ENCODE measurements at places on chromosomes 5 and 9. TPM values are rescaled to one million over a fixed set of nuclear protein-coding genes. Genes with fewer than 3 reads are reported as not detected.
A peak's percentile ranks its signal among the peaks of the same experiment; 100 is the strongest.

The WNT8A gene
- not detected for total RNA-seq

DNA sequence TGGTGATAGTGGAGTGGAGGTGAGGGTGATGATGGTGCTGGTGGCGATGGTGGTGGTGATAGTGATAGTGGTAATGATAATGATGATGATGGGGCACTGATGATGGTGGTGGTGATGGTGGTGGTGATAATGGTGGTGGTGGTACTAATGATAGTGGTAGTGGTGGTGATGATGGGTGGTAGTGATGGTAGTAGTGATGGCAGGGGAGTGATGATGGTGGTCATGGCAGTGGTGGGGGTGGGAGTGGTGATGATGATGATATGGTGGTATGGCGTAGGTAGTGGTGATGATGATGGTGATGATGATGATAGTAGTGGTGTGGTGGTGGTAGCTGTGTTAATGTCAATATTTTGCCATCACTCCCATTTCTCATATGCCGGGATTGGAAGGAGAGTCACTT is 44.5 kb upstream of the ORM1 start:
- no peaks in the 10 kb centered on the region for H3K36me3 ChIP-seq
- no peaks in the 10 kb centered on the region for H3K4me1 ChIP-seq
- no peak overlapping the region for H3K27ac ChIP-seq
- no peak overlapping the region for H3K4me3 ChIP-seq

The ACSL6 gene
- total RNA-seq, result 0.20 TPM

DNA sequence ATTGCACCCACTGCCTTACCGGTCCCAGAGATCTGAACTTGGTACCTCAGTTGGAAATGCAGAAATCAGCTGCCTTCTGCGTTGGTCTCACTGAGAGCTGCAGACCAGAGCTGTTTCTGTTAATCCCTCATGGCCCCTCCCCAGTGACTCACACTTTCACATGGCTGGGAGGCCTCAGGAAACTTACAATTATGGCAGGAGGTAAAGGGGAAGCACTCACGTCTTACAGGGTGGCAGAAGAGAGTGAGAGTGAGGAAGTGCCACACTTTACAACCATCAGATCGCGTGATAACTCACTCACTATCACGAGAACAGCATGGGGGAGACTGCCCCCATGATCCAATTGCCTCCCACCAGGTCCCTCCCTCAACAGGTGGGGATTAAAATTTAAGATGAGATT is 648.5 kb downstream of the MTRR start:
- DNase-seq, result no peak
- no peak overlapping the region for H3K27ac ChIP-seq
- H3K27me3 ChIP-seq, result no peaks in the 10 kb centered on the region
- H3K4me1 ChIP-seq, result no peaks in the 10 kb centered on the region
- H3K4me3 ChIP-seq, result no peak overlapping the region

DNA sequence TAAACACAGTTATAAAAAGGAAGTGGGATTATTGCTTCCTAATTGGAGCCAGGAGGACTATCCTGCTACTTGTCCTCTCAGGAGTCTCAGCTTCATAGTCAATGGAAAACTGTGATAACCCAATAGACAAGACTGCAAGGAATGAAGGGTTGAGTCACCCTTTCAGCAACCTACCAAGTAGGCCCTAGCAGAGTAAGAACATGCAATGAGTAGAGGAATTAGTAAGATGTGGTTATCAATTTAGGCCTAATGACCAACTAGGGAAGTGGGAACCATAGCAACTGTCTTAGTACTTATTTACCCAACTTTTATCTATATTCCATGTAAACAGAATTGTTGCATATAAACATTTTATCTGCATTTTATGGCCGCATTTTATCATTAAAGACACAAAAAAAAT is 310.1 kb downstream of the RFX3 start:
- H3K27me3 ChIP-seq, result peaks cover 2% of the 10 kb centered on the region
- H3K4me3 ChIP-seq, result no peak overlapping the region
- no peak for DNase-seq
- no peaks in the 10 kb centered on the region for H3K36me3 ChIP-seq
- no peak overlapping the region for H3K27ac ChIP-seq
- no peaks in the 10 kb centered on the region for H3K4me1 ChIP-seq

- peaks cover 1% of the 10 kb centered on the region for H3K27me3 ChIP-seq
- no peaks in the 10 kb centered on the region for H3K36me3 ChIP-seq
- no peak overlapping the region for H3K27ac ChIP-seq
- no peak overlapping the region for H3K4me3 ChIP-seq
- no peaks in the 10 kb centered on the region for H3K4me1 ChIP-seq
- DNase-seq, result no peak
These were observed 181.7 kb upstream of the TLX3 start for GRCh38 chr5:171127314-171127713.

The XPA gene
- 18.1 TPM for total RNA-seq

GRCh38 chr5:14143841-14144585 is 871 bp downstream of the TRIO start:
- peaks cover 3% of the 10 kb centered on the region for H3K36me3 ChIP-seq
- peaks cover 1% of the 10 kb centered on the region for H3K27me3 ChIP-seq
- peak; percentile 67 for DNase-seq
- H3K4me1 ChIP-seq, result peaks cover 48% of the 10 kb centered on the region

The GOLGA2 gene
- 53.5 TPM for total RNA-seq

- no peak overlapping the region for H3K4me3 ChIP-seq
- H3K36me3 ChIP-seq, result no peaks in the 10 kb centered on the region
- no peak overlapping the region for H3K27ac ChIP-seq
- peaks cover 3% of the 10 kb centered on the region for H3K4me1 ChIP-seq
- DNase-seq, result no peak
These were observed 142.5 kb upstream of the RETREG1 start for GRCh38 chr5:16759147-16759773.

- H3K27ac ChIP-seq, result no peak overlapping the region
- no peaks in the 10 kb centered on the region for H3K27me3 ChIP-seq
- H3K4me1 ChIP-seq, result no peaks in the 10 kb centered on the region
- no peaks in the 10 kb centered on the region for H3K36me3 ChIP-seq
- DNase-seq, result no peak
- H3K4me3 ChIP-seq, result no peak overlapping the region
These were observed 222.8 kb downstream of the NR2F1-AS1 start for GRCh38 chr5:93358176-93358575.

GRCh38 chr5:78016863-78017529 is 240.9 kb upstream of the TBCA start:
- no peaks in the 10 kb centered on the region for H3K27me3 ChIP-seq
- no peaks in the 10 kb centered on the region for H3K4me1 ChIP-seq
- H3K27ac ChIP-seq, result no peak overlapping the region
- no peak overlapping the region for H3K4me3 ChIP-seq

DNA sequence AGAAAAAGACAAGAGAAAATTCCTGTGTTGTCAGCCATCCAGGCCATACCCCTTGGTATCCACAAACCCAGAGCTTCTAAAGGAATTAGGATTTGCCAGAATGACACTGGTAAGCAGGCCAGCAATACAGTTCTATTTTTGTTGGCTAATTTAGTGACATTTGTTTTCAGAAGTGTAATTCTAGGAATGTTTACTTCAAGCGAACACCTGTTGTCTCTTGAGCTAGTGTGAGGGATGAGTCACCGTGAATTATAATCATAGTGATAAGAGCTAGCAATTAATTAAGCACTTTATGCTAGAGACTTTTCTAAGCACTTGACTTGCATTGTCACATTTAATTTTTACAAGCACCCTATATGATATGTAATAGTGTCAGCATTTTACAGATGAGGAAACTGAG is 99.2 kb downstream of the PRKACG start:
- no peak for DNase-seq
- peaks cover 31% of the 10 kb centered on the region for H3K36me3 ChIP-seq
- H3K4me3 ChIP-seq, result no peak overlapping the region
- peaks cover 24% of the 10 kb centered on the region for H3K4me1 ChIP-seq
- H3K27me3 ChIP-seq, result no peaks in the 10 kb centered on the region

DNA sequence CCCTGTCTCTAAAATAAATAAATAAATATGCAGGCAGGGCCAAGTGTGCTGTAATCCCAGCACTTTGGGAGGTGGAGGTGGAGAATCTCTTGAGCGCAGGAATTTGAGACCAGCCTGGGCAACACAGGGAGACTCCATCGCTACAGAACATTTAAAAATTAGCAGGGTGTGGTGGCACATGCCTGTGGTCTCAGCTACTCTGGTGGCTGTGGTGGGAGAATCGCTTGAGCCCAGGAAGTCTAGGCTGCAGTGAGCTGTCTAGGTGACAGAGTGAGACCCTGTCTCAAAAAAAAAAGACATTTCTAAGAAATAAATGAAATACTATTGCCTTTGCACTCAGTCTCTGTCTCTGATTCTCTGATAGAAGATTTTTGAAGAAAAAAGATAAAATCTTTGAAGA is 1.2 kb upstream of the PCDHGA10 start:
- no peak overlapping the region for H3K4me3 ChIP-seq
- H3K27ac ChIP-seq, result no peak overlapping the region
- peaks cover 46% of the 10 kb centered on the region for H3K27me3 ChIP-seq

DNA sequence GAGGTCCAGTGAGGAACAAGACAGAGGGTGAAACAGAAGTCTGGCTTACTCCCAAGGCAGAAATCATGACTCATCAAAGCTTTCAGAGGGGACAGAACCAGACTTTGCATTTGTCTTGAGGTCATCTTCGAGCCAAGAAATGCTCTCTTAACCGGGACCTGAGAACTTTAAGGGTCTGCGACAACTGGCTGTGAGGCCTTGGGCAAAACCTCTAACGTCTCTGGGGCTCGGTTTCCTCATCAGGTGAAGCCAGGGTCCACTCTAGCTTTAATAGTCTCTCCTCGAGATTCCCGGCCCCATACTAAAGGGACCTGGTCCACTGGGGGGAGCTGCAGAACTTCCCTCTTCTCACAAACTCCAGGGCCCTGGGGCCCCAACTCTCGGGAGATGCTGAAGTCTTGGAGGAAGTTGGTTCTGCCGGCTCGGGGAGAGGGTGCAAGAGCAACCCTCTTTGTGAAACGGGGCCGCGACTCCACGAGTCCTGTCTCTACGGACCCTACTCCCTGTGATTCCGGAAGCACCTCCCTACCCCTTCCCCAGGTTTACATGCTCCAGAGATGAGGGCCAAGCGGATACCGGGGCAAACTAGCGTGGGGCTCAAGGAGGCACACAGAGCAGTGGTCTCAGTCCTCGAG is 2.6 kb downstream of the GLIS3 start:
- H3K4me1 ChIP-seq, result peaks cover 20% of the 10 kb centered on the region
- H3K36me3 ChIP-seq, result no peaks in the 10 kb centered on the region
- no peak overlapping the region for H3K27ac ChIP-seq
- peak overlapping the region; percentile 80 for H3K4me3 ChIP-seq
- DNase-seq, result no peak

DNA sequence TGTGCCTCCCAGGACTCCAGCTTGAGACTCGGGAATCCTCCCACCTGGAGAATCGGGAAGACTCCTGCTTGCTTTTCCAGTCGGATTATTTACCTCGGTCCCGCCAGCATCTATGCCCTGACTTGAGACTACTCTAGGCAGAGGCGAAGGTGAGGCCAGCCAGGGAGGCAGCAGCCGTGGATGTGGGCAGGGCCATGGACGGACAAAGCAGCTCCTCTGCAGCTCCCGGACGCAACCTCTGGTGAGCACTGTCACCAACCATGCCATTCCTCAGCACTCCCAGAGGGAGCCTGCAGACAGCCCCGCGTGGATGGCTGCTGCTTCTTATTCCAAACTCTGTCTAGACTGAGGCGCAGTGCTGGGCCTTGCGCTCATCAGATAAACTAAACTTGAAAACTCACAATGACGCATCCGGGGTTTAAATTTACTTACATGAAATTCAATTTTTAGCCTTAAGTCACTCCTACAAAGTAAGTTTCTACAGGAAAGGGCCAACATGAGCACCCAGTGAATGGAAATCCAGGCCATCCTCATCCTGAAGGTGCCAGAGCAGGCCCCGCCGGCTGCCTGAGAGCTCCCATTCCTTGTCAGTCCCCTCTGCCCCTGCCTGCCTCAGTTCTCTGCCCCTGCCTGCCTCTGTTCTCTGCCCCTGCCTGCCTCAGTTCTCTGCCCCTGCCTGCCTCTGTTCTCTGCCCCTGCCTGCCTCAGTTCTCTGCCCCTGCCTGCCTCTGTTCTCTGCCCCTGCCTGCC is 17.8 kb downstream of the MED10 start:
- H3K27me3 ChIP-seq, result no peaks in the 10 kb centered on the region
- no peak overlapping the region for H3K4me3 ChIP-seq
- no peak overlapping the region for H3K27ac ChIP-seq
- H3K4me1 ChIP-seq, result peaks cover 15% of the 10 kb centered on the region
- H3K36me3 ChIP-seq, result peaks cover 21% of the 10 kb centered on the region
- DNase-seq, result no peak

Data from activated B cell treated with CpG ODN at 0.5 μM for 24 hours (primary cell).